Keratinocyte (primary cell): ENCODE measurements at places on chromosomes 1 and 21.

GRCh38 chr21:41196993-41197392 is 29.0 kb downstream of the BACE2 start:
- DNase-seq = no peak

DNA sequence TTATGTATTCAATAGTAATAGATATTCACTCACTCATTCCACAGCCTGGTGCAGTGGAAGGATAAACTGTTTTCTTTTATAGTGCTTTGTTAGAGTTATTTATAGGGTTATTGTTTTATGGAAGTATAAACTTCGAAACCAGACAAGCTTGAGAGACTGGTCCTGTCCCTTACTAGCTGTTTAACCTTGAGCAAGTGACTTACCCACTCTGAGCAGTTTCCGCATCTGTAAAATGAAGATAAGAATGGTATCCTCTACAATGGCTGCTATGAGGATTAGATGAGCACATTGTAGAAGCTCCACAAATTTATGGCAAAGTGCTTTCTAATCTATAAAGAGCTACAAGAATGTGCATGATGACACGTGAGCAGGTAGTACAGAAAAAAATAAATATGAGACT is 30.8 kb upstream of the EPS15 start:
- DNase-seq = no peak

GRCh38 chr1:32215629-32216480 is 6.3 kb downstream of the TMEM234 start:
- no peak for DNase-seq

DNA sequence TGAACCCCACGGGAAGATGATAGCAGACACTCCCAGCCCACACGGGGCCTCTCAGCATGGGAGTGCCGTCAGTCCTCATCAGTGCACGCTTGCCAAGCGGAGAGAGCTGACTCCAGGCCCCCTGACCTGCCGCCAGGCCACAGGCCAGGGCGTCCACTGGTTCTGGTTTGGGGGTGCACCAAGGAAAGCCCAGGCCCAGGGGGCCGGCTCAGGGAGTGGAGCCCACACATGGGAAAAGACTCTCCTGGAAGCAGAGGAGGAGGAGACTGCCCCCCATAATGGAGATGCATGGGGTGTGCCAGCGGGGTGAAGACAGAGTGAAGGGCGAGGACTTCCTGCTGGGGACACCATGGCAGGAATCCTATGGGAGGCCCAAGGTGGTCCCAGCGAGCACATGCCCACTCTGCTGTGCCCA is 6.4 kb downstream of the TRIM11 start:
- DNase-seq = no peak

DNA sequence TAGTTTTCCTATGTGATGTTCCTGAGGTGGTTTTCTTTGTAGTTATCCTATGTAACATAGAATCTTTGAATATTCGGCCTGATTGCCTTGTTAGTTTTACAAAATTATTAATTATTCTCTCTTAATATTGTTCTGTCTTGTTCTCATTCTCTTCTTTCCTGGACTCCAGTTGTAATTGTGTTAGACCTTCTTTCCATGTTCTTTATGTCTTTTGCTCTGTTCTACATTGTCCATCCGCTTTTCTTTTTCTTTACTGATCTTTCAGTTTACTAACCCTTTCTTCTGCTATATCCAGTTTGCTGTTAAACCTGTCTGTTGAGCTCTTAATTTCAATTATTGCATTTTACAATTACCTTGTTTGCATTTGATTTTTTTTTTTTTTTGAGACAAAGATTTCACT is 89.3 kb downstream of the PEX14 start:
- no peak for DNase-seq
